ENCODE measurements at places on chromosomes 13 and 19.

- DNase-seq, result no peak
Observed at GRCh38 chr13:106078191-106078590, 457.3 kb downstream of the EFNB2 start.

- no peak for DNase-seq
Observed at GRCh38 chr13:75769141-75769905, 133.2 kb downstream of the LMO7 start.

- no peak for DNase-seq
Observed at GRCh38 chr19:21109116-21109515, 27.1 kb downstream of the ZNF714 start.

DNA sequence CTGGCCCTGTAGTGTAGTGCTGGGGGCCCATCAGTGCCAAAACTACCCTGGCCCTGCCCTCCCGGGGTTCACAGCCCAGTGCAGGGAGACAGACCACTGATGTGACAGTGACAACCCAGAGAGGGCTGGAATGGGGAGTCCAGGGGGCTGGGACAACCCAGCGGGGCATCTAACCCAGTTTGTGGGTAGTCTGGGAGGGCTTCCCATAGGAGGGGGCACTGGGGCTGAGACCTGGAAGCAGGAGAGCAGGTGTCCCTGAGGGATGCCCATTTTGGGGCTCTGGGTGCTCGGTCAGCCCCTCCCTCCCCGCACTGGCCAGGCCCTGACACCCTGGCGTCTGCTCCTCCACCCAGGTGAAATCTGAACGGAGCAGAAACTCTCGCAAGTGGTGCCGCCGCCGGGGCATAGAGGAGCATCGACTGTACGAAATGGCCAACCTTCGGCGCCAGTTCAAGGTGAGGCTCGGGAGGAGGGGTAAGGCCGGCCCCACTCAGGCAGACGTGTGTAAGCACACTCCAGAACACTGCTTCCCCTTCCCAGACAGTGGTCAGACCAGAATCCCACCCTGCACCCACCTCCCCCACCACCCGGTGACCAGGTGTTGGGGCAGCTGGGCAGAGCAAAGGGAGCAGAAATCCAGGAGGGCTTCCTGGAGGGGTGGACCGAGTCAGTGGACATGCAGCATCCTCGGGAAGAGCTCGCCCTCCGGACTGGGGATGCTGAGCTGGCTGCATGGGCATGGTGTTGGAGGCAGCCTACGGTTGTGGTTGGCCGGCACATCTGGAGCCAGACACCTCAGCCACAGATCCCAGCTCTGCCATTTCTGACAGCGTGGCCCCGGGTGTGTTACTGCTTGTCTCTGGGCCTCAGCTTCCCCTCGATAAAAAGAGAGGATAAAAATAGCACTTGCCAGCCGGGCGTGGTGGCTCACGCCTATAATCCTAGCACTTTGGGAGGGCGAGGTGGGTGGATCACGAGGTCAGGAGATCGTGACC is 24.4 kb downstream of the DHX34 start:
- no peak for DNase-seq

DNA sequence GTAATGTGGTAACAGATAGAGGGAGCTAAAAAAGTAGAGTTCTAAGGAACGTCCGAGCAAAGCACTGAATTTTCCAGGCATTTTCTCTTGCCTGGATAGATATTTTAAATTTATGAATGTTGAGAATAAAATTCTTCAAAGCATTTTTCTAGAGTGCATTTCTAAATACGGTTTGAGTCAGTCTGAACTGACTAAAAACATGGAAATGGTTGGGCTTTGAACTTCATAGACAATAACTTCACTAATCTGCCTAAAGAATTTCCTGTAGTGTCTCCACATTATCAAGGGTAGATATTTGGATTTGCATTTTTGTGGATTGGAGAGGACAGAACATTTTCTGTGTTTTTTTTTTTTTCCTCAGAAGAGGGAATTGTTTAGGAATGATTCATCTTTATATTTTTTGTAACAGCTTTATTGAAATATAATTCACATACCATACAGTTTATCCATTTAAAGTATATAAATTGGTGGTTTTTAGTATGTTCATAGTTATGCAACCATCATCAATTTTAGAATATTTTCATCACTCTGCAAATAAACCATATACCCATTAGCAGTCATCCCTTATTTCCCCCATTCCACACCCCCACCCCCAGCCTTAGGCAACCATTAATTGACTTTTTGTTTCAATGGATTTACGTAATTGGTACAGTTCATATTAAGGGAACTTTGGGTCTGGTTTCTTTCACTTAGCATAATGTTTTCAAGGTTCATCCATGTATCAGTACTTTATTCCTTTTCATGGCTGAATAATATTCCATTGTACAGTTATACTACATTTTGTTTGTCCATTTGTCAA is 20.7 kb downstream of the GARRE1 start:
- no peak for DNase-seq

DNA sequence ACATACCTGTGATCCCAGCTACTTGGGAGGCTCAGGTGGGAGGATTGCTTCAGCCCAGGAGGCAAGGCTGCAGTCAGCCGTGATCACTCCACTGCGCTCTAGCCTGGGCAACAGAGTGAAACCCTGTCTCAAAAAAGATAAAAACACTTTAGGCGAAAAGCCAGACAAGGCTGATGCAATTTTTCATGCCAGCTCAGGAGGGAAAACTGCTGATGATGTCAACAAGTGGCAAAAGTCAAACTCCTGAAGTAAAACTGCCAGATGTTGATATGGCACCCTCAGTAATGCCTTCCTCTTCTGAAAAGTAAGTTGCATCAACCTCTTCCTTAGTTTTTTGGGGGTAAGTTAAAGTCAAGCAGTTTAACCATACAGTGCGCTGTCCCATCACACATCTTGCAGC is 15.6 kb downstream of the ZNF599 start:
- no peak for DNase-seq

All from Kasumi-1 (cell line).